ENCODE measurements at places on chromosomes 4 and X.

DNA sequence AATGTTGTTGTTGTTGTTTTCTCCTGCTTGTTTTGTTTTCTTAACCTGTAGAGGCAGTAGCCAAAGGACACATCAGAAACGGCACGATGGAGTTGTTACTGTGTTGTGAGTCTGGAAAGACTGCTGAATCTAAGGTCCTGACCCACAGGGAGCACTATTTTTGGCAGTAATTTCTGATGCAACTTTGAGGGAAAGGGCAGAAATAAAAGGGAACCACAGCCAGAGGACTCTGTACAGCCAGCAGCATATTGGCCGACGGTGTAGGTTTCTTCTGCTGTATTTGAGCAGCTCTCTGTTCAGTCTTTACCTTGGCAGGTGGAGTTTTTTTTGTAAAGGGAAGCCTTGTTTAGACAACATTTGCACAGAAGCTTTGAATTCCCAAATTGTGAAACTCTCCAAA is 203.0 kb upstream of the GPR101 start:
- no peak for DNase-seq

DNA sequence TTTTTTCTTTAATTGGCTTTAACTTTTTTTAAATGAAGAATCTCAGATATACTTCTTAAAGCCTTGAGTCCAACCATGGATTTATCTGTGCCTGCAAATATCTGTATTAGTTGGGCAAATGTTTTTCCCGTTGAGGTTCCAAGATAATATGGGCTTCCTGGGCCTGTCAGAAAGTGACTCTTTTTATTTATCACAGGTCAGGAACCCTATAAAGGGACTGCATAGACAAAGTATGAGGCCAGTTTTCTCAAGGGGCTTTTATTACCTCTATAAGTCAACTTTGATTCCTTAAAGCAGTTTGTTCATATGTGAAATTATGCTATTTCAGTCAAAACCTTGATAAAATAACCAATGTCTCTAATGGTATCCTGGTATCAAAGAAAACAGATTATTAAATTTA is 80.2 kb upstream of the BMP2K start:
- DNase-seq, result no peak

DNA sequence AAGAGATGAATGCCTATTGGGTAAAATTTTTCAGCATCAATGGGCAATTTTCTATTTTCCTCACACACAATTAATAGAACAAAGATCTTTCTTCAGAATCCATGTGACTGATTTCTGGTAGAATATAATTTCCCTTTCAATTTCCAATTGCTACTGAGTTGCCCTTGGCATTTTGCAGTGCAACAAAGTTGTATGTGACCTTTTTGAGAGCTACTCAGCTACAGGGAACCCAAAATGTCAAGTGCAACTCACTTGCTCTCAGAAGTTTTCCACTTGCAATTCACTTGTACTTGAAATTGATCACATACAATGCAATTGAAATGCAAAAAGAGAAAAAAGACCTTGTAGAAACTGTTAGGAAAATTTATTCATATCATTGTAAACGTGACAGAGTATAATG is 245.5 kb downstream of the BANK1 start:
- no peak for DNase-seq

DNA sequence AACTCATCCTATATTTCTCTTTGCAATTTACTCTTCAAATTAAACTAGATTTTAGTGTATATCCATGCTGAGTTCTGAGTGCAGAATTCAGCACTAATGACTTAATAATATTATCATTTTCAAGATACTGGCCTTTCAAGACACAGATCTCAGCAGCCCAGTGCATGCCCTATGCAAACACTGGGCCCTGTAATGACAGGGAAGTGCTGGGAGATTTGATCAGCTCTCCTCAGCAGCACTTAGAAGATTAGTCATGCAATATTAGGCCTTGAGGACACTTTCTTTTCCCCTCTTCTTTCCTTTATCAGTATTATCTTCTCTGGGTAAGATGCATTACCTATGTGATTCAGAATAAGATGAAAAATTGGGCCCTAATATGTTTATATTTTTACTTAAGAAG is 207.1 kb downstream of the PPP3CA start:
- no peak for DNase-seq

GRCh38 chr4:19823781-19824180 is 427.9 kb upstream of the SLIT2 start:
- no peak for DNase-seq

DNA sequence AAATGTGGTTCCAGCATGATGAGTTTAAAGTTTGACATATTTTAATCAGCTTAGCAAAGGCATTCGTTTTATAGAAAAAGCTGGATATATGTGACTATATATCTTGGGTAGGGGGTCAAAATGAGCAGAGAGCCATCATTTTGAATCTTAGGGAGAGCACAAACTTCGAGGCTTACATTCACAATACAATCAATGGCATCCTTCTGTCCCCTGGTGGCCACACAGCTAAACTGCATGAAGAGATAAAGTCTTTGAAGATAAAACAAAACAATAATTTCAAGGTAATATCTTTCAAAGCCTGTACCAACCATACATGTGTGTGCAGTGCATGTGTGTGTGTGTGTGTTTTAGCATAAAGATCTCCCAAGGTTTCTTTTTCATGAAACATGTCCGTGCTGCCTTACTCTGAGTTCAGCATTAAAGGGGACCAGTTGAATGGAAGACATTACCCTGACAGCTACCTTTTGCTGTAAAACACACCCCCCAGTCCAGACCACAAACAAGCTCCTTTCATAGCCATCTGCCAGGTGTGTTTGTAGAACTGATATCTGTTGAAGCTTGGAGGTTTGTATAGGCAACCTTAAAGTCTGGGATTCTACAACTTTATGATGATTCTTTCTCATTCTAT is 22.0 kb downstream of the DYNLT3 start:
- no peak for DNase-seq

- DNase-seq, result no peak
Observed at GRCh38 chr4:47075262-47075661, 43.9 kb downstream of the GABRB1 start.

DNA sequence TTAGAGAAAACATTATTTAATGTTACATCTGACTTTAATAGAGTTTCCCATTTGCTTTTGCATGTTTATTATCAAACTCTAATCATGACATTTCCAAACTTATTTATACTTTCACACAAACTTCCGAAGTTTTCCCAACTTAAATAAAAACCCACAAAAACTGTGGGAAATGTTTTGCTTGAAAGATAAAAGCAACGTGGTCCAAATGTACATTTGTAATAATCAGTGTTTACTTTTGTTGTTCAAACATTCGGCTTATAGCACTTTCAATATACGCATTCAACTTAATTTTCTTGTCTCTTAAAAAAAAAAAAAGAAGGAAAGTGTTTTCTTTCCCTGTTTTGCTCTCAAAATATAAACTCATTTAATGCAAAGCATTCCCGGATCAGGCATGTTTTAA is 51.0 kb downstream of the STX18 start:
- DNase-seq, result no peak

GRCh38 chrX:46016296-46016695 is 528.9 kb downstream of the ZNF674 start:
- DNase-seq, result no peak

DNA sequence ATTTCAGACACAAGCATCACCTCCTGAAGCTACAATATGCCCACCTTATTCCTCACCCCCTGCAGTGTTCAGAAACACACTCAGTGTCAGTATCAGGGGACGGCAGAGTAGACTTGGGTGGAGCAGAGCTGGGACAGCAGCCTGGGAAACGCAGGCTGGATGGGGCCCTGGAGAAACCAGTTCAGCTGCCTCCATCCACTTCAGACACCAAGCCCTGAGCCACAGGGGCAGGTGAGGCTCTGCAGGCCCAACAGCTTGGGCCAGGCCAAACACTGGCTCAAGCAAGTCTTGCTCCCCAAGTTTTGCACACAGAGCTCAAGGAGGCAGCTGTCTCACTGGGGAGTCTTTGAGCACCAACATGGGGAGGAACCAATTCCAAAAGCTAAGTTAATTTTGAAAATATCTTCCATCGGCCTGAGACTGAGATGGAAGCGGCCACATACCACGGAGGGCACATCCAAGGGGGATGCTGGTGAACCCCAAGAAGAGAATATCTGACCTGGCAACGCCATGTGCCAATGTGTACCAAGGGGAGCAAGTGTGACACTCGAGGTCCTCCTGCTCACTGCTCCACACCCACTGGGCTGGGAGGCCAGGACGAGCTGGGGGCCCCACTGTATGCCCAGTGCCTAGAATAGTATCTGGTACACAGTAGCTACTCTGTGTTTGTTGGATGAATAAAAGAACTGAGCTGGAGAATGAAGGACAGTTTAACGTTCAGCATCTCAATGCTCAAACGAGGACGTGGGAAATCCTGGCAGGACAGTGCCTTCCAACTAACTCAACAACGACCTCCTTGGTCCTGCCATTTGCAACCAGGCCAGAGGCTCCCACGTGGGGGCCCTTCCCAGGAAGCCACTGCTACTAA is 45.6 kb downstream of the PPP2R2C start:
- no peak for DNase-seq

- no peak for DNase-seq
Observed at GRCh38 chr4:111546881-111547280, 598.4 kb upstream of the FAM241A start.

DNA sequence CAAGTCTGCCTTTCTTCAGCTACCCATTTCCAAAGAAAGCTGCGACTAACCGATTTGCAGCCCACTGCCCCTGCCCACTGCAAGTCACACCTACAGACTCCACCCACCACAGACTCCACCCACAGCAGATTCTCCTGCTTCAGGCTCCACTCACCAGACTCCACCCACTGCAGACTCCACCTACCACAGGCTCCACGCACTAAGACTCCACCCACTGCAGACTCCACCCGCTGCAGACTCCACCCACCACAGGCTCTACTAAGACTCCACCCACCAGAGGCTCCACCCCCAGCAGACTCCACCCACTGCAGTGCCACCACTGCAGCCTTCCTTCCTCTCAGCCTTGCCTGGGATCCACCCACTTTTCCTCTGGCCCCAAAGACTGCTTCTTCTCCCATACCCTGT is 41.3 kb downstream of the ABLIM2 start:
- DNase-seq, result peak; percentile 27

DNA sequence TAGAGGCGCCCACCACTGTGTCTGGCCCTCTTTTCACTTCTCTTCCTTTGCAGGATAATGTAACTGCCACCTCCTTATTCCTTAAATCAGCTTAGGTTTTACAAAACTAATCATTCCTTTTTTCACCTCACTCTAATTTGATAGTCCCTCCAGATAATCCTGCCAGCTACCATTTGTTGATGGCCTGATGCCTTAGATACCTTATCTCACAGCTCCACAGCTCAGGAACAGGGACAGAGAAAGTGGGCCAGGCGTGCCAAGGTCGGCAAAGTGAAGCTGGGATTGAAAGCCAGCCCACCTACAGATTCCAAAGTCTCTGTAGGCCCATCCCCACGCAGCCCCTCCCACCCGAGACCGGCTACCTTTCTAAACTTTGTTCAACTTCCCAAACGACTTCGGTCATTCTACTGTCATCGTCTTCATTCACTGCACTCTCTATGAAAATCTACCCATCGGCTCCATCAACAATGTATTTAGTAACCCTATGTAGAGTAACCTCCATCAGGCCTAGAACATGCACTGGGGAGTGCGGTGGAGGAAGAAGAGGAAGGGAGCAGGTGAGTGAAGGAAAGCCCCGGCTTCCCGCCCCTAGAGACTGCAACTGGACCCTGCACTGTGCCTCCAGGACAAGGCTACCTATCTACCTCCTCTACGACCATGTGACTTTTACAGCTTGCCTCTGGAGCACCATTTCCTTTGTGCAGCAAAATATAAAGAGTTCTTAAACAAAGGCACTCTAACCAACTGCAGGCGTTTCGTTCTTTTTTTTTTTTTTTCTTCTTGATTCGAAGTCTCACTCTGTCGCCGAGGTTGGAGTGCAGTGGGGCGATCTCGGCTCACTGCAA is 1.5 kb downstream of the CASP6 start:
- DNase-seq, result no peak

DNA sequence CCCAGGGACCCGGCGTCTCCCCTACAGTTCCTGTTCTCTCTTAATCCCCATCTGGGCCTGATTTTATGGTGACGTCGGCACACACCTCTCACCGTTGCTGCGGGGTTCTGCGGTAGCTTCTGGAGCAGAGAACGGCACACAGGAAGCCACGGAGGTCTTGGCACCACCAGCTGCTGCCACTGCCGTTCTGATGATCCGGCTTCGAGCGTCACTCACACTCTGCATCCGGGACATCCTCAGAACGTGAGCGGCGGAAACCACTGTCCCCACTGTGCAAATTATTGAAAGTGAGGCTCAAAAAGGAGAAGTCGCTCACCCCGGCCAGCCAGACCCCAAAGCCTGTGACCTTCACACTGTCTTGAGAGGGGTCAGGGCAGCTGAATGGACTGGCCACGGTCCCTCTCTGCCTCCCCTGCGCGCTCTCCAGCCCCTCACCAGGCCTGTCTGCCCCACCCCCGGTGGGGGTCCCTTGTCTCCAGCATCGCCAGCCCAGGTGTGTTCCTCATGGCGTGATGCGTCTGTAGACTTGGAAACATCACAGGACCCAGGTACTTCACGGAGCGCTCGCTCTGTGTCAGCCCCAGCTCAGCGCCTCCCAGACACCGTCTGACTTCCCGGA is 201.1 kb downstream of the AFAP1 start:
- DNase-seq, result no peak

- DNase-seq, result no peak
Observed at GRCh38 chr4:155766622-155767021, 7.8 kb downstream of the GUCY1B1 start.

DNA sequence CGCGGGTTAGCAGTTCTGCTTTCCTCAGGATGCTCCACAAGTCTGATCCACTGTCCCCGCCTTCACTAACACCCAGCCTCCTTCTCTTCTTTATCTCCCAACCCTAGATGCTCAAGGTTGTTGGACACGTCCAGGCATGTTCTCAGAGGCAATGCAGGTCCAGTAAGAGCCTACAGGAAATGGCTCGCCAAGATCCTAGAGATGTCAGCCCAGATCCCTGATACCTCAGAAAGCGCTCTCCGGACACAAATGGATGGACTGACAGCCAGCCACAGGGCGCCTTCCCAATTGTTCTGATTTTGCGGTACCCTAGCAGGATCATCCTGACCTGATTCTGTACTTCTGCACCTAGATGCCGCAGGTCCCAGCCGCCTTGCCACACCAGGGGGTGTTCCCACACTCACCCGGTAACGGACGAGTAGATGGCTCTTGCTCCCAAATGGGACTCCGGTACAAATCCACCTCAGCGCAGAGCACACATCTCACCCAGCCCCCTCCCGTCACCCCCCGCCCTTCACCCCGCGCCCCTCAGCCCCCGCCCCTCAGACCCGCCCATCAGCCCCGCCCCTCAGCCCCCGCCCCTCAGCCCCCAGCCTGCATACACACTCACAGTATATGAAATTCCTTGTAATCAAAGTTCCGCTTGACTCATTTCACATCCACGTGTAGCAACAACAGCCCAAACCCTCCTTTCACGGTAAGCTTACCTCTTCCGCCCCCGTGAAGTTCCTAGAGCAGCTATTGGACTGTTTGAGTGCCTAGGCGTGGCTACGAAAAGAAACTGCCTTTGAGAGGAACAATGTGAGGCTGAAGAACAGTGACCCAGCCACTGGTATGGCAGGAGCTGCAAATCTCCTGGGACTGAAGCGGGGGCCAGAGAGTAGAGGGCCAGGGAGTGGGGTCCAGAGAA is at the start of gene EDA2R:
EDA2R (minus strand) TSS at position 488 of the 910 bp plus-strand sequence. CDS start 23,058 bp downstream, outside the sequence.
- DNase-seq, result peak; percentile 90
